ENCODE measurements at places on chromosomes 7 and 10. TPM values are rescaled to one million over a fixed set of nuclear protein-coding genes. Genes with fewer than 3 reads are reported as not detected.

TMEM225B gene
- total RNA-seq = not detected

DNAH11 gene
- 11.1 TPM for total RNA-seq

PNLIPRP3 gene
- total RNA-seq = 0.96 TPM

CALCR gene
- total RNA-seq = 0.48 TPM

VIM gene
- total RNA-seq = 3,295 TPM

SUN3 gene
- not detected for total RNA-seq

IDI2 gene
- 1.9 TPM for total RNA-seq

DNA sequence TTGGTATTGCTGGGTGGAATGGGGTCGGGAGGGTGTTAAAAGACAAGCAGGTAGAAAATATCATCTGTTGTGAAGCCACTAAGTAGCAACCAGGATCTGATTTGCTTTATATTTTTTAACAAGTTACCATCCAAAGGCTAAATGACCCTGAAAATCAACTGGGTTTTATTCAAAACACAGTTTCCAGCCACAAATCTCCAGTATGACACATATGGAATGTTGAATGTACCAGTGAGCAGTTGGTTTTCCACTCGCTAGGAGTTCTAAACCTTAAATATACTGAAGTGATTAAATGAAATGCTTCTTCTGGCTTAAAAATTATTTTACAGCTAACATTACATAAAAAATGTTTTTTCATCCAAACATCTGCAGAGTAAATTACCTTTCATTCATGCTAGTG is 112.5 kb downstream of the PDE1C start:
- no peak for DNase-seq

GRCh38 chr10:119291223-119291900 is 84.0 kb downstream of the GRK5 start:
- DNase-seq = no peak

DNA sequence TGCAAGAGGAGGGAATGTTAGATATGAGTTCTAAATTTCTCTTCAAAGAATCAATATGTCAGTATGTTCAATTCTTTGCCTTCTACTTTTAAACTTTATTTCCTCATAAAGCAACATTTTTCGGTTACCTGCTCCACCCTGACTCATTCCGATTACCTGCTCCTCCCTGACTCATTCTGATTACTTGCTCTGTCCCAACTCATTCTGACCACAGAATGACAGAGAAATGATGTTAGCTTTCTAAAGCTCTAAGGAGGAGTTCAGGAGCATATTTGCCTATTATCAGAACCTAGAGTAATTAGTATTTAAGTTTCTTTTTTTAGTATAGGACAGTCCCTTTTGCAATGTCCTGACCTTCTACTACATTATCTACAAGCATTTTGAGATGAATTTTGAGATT is 24.5 kb upstream of the PPP1R9A start:
- DNase-seq = no peak

DNA sequence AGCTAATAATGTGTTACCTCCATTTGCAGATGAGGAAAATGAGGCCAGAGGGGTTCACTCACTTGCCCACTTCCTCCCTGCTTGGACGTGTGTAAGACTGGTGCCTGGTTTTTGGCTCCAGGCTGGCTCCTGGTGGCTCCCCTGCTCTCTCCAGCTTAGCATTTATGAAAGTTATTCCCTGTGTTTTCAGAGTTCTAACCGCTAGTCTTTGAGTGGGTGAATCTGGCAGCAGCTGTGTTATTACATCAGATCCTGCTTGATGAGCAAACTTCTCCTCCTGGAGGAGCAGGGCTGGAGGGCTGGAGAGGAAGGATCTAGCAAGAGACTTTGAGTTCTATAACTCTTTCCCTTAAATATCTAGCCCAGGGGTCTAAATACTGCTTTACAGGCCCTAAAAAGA is 80.9 kb upstream of the AGBL3 start:
- peak; percentile 82 for DNase-seq

Measured in umbilical cord (tissue), 2 donors.